ENCODE measurements at places on chromosomes 7 and 10.

GRCh38 chr10:113305871-113306270 lies 247.0 kb upstream of the HABP2 start:
- no peak for DNase-seq

- peak; percentile 4 for DNase-seq
Observed at GRCh38 chr10:96610817-96611216, 24.0 kb upstream of the TM9SF3 start.

- DNase-seq, result peak; percentile 96
Observed at GRCh38 chr10:34861293-34862021, 46.4 kb upstream of the PARD3 start.

DNA sequence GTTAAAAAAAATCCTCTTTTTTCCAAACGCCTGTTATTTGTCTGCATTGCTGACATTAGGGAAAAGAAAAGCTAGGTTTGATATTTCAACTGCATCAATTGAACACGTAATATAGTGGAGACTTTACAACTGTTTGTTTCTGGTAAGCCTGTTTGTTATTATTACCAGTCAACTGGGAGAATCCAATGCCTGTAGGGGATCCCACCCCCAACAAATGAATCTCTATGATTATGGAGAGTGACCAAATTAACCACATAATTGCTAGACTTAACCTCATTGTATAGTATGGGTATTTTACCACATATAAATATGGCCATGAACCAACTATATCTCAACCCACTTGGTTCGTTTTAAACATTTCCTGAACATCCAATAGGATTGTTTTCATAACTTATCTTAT lies 216.1 kb downstream of the TWIST1 start:
- DNase-seq, result peak; percentile 63

DNA sequence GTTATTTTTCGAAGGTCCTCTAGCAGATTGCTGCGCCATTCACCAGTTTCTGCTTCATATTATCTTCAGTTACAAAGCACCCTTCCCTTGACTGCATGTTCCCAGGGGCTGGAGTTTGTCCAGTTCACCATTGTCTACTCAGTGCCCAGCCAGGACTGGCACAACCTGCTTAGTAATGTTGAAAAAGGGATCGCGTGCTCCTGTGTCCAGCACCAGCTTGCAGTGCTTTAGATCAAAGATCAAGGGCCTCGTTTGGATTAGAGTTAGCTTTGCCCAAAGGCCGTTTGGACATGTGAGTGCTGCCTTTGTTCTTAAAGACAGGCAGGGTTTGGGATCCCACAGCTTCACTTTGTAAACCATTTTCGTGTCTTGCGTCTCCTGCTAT lies 867 bp downstream of the ATP6V0E2 start:
- no peak for DNase-seq

GRCh38 chr10:120455004-120455403 lies 2.0 kb upstream of the PLPP4 start:
- no peak for DNase-seq

GRCh38 chr7:26013551-26014083 lies 138.4 kb upstream of the NFE2L3 start:
- peak; percentile 72 for DNase-seq

DNA sequence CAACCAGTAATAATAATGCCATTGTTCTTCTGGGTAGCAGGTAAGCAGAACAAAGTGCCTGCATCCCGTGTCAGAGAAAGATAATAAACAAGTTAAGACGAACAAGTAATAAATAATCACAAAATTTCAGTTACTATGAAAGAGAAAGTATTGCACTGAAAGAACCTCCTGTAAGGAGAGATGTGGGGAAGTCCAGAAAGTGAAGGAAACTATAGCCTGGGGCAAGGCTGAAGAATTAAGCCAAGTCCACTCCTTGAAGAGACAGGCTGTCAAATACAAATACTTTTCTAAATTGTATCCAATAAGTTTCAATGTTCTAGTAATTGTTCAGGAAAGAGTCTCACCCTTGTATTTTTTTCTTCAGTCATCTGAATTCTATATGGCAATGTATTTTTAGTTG lies 611.4 kb downstream of the MAGI2 start:
- no peak for DNase-seq

DNA sequence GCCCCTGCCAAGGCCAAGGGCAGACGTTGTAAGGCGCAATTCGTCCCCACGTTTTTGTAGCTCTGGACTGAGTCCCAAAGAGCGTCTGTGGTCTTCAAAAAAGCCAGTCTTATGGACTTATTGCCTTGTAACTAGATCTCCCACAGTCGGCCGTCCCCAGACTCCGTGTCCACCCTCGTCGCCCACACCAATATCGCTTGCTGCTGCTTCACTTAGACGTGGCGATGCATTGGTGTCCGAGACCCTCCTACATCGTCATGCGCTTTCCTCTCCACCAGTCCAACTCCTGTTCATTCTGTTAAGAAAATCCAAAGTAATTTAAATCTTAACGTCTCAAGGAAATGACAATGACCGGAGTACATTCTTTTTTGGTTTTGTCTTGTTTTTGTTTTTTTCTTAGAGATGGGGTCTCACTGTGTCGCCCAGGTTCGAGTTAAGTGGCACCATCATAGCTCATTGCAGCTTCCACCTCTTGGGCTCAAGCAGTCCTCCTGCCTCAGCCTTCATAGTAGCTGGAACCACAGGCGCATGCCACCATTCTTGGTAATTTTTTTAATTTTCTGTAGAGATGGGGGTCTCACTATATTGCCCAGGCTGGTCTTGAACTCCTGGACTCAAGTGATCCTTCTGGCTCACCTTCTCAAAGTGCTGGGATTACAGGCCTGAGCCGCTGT lies 851 bp downstream of the KIFBP start:
- DNase-seq, result peak; percentile 47

- DNase-seq, result no peak
Observed at GRCh38 chr7:93835702-93836101, 54.9 kb downstream of the TFPI2 start.

GRCh38 chr10:43249151-43249961 lies 17.5 kb downstream of the RASGEF1A start:
- no peak for DNase-seq

DNA sequence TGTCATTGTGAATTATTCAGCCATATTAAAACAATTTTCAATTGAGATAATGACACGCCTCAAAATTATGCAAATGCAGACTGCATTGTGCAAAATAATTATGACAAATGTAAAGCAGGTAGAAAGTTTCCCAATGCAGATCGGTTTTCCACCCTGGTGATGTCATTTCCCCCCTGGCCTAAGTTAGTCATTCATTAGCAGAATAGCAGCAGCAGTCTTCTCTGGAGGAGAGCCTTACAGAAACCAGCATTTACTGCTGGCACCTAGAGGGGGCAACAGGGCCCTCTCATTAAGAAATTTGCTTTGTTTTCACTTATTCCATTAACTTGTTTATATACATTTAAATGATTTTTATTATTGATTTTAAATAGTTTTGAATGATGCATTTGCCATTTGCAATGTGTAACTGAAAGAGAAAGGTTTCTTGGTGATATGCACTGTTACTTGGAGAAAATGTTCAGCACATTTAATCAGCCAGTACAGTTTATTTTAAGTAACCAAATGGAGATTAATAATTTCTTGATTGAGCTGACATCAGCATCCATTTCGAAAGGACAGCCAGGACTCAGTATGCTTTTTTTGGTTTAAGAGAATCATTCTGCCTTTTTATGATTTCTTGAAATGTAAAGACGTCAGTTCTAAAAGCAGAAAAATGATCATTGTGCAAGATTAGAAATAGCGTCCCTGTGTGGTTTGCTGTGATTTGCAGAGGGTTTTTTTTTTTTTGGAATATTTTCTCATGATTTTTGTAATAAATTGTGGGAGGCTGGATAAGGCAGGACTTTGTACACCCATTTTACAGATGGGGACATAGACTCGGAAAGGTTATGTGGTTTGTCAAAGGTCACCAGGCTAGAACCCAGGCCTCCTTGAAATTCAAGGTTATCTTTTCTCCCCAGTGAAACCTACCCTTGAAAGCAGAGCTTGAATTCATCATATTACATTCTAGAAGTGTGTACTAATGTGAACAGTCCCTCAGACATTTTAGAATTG lies 3.5 kb downstream of the ARID5B start:
- peak; percentile 81 for DNase-seq

DNA sequence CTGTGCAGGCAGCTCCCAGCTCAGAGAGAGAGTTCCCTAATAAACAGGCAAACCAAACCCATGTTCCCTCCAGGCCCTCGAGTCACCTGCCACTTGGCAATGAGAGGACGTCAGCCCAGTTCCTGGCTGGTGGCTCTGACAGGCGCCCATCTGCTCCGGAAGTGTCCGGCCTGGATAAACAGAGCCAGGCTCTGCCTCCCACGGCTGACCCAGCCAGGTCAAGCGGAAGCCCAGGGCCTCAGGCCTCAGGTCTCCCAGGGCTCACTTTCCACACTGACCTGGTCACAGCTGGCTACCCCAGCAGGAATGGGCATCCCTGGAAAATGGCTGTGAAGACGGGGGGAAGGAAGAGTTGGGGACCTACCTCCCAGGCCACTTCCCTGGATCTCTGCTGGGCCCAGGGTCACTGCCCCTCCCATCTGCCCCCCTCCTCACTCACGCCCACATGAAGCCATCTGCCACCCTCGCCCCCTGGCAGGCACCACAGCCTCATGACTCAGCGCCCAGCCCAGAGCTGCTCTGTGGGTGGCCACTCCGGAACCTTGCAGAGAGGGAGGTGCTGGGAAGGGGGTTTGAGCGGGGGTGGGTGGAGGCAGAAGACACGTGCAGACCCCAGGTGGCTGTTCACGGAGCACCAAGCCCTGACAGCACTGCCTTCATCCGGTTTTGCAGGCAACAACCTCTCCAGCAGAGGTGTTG lies 37.4 kb upstream of the DUSP5 start:
- DNase-seq, result peak; percentile 79

DNA sequence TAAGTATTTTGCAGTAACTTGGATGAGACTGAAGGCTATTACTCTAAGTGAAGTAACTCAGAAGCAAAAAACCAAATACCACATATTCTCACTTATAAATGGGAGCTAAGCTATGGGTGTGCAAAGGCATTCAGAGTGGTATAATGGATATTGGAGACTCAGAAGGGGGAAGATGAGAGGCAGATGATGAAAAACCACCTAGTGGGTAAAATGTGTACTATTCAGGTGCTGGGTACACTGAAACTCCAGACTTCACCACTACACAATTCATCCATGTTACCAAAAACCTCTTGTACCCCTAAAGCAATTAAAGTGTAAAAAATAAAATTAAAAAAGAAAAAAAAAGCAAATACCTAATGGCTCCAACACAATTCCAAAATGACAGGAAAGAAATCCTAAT lies 351.7 kb downstream of the NXPH1 start:
- peak; percentile 10 for DNase-seq

DNA sequence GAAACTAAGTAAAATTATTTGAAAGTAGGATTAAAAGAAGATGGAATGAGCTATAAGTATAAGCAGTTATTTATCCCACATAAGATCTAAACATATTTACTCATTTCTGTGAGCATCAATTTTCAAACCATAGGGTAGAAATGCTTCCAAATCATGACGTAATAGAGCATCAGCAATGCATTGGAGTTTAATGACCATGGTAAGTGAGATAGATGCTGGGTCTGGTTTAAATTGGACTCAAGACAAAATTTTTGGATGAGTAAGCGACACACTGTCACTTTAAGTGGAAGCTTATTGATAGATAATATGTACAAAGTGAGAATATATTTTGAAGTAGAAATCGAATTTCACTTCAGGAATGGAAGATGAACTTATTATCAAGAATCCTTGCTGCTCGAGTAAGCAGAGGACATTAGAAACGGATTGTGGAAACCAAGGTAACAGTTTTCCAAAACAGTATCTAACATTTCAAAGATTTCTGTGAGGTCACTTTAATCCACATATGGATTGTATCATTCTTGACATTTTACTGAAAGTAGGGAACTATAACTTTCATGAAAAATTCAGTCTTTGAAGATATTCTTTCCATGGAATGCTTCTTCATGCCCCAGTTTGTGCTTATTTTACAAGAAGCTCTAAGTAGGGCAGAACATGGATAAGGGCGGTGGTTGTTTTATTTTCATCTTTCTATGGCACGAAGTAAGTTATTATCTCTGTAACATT lies 85.8 kb downstream of the AGMO start:
- no peak for DNase-seq

- DNase-seq, result no peak
Observed at GRCh38 chr7:47304727-47305719, 276.9 kb downstream of the TNS3 start.

DNA sequence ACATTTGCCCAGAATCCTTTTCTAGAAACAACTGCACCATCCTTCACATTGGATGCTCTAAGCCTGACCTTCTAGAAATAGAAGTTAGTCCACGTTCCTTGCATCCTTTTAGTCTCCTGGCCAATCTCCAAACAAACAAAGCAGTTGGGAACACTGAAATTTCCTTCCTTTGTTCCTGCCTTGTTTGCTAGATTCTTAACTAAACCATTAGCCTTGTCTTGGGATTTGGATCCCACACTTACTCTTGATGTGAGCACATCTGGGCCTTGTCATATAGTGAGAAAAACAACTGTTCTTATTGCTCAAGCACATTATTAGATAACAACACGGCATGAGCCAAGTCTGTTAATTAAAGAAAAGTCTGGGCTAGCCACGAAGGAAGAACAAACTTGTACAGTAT lies 319.3 kb upstream of the GHITM start:
- no peak for DNase-seq

DNA sequence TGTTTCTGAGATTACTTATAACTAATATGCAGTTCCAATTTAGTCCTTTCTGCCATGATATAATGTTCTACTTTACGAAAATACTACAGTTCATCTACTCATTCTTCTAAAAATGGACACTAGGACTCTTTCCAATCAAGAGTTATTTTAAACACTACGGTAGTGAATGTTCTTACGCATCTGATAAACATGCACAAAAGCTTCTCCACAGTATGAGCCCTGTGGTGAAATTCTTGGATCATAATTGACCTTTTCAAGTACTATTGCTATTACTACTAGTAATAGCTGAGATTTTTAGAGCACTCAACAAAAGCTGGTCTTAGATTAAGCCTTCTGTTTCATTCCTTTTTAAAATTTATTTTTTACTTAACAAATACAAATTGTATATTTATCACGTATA lies 106.4 kb downstream of the CH25H start:
- DNase-seq, result no peak

DNA sequence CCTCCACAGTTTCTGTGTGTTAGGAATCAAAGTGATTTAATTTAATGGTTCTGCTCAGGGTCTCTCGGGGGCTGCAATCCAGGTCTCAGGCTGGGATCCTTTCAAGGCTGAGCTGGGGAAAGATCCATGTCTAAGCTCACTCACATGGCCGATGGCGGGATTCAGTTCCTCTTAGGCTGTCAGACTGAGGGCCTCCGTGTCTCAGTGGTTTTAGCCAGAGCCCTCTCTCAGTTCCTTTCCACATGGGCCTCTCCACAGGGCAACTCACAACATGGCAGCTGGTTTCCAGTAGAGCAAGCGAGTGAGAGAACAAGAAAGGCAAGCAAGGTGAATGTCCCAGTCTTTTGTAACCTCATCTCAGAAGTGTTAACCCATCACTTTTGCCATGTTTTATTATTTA lies 26.9 kb downstream of the CAV1 start:
- DNase-seq, result no peak

All from NCI-H69 (cell line).